Activated CD4-positive, alpha-beta T cell treated with anti-CD3 and anti-CD28 coated beads, Interleukin-2, amount 50 U/mL, for 48 hours (primary cell): ENCODE measurements at places on chromosomes 2 and 18.

- DNase-seq, result no peak
Observed at GRCh38 chr2:162029287-162029901, 44.6 kb downstream of the DPP4 start.

DNA sequence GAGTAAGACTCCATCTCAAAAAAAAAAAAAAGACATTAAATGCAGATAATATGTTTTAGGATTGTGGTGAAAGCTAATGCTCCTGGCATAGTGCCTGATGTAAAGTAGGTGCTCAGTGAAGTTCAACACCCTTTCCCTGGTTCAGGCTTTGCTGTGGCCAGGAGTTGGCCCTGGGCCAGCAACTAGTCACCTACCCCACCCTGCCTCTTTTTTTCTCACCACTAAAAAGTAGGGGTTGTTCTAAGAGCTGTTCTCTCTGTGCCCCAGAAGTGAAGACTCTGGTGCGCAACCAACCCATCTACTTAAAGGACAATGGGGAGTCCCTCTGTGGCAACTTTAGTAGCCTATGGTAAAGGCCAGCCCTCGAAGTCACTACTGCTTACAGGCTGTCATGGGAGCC lies 75.9 kb downstream of the DNMT3A start:
- no peak for DNase-seq

GRCh38 chr2:67103157-67103556 lies 294.0 kb upstream of the ETAA1 start:
- DNase-seq, result no peak

- DNase-seq, result no peak
Observed at GRCh38 chr2:229164545-229165249, 106.4 kb downstream of the PID1 start.

DNA sequence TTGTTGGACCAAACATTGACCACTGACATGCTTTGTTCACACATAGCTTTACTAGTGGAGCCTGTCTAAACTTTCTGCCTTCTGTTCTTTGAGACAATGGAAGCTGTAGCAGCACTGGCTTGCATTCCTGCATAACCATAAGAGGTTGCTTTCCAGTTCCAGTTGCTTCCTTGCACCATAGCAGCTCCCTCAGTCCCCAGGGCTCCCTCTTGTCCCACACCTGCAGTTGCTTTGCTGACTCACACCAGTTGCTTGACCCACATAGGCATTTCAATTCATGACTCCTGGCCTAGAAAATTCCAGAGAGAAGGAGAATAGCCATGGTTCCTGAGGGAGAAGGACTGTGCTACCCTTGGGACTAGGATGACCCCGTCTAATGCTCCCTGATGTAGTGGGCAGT lies 20.9 kb downstream of the SGPP2 start:
- no peak for DNase-seq

- DNase-seq, result no peak
Observed at GRCh38 chr2:165692906-165693305, 101.1 kb downstream of the GALNT3 start.

- DNase-seq, result no peak
Observed at GRCh38 chr2:239644011-239644410, 243.2 kb upstream of the HDAC4 start.

DNA sequence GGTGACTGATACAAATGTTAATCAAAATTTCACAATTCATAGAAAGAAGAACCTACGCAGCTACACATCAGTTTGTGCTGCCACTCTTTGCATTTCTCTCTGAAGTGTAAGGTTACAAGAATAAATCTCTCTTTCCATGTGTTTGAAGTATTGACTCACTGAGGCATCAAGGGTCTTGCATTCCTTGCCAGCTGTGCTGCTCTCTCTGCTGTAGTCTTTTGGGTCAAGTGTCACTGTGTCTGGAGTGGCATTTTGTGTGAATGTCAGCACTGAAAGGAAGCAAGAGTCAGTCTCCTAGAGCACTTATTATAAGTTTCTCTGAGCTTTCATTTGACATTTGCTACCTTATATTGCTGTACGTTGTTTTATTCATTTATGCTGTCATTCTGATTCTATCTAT lies 1696.1 kb upstream of the LRRTM1 start:
- no peak for DNase-seq

DNA sequence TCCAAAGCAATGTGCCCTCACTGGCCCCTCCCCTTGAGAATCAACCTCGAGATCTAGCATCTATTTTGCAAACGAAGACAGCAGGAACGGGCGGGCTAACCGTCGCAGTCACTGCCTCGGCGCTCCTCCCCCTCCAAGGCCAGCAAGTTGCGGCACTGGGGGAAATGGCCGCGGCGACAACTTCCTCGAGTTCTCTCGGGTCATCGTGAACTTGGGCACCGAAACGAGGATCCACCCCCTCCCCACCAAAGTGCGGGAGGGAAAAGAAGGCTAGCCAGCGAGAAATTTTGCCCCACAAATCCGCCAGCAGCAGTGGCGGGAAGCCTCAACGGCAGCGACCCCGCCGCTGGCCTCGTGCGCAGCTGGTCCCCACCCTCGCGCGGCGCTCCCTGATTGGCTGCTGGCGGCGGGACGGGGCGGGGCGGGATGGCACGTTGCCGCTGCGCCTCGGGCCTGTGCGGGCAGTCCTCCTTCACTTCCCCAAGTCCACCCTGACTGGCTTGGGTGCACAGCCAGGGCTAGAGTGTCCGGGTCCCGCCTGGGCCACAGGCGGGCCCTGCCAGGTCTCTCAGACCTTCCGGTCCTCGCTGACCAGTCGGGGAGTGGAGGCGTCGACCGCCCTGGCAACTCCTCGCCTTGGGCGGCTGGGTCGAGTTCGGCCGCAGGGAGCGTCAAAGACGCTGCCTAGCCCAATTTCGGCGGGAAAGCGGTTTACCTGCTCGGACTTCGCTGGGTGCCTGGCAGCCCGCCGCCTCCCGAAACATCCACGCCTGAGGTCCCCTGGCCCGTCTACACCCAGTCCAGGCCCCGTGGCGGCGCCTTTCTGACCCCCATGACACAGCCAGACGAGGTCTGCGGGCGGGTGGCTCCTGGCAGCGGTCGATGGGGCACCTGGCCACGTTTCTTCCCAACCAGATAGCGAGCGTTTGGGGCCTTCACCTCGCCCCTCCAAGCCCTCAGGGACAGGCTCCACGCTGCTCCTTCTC lies at the start of gene BOLL:
BOLL (minus strand) TSS at position 364 of the 986 bp plus-strand sequence. CDS start 3,469 bp downstream, outside the sequence.
- no peak for DNase-seq

GRCh38 chr2:136178941-136179601 lies 61.1 kb upstream of the CXCR4 start:
- no peak for DNase-seq

- peak; percentile 31 for DNase-seq
Observed at GRCh38 chr2:230680463-230681170, 32.0 kb upstream of the CAB39 start.

DNA sequence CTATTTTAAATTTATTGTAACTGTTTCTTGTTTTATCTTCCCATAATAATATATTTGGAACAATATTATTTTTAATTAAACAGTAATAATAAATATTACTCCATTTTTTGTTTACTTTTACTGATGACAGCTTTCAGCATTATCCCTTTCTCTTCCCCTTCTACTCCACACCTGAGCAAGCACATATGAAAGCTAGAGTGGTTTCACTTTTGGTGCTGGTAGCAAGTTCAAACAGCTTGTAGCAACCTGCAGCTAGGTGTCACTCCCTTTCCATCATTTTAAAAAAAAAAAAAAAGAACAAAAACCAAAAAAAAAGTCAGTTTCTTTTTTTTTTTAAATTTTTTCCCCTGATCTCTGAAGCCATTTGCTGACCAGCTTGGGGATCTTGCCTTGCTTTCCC lies 801.8 kb downstream of the CCDC85A start:
- DNase-seq, result no peak

DNA sequence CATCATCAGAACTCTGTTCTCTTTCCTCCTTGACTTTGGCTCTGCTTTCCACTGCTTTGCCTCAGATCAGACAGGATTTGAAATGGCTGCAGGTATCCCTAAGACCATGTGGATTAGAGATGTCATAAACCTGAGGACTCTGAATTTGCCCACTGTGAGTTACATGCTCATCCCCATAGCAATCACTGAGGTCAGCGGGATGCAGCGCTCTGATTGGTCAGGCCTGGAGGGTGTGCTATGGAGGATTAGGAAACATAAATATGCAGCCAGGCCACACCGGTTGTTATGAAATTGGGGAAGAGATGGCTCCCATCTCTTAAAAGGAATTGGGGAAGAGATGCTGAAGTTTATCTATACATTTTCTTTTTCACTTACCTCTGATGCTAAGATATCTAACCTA lies 73.7 kb upstream of the DNAJC10 start:
- DNase-seq, result peak; percentile 5

GRCh38 chr18:62379051-62379450 lies 53.9 kb downstream of the TNFRSF11A start:
- no peak for DNase-seq

DNA sequence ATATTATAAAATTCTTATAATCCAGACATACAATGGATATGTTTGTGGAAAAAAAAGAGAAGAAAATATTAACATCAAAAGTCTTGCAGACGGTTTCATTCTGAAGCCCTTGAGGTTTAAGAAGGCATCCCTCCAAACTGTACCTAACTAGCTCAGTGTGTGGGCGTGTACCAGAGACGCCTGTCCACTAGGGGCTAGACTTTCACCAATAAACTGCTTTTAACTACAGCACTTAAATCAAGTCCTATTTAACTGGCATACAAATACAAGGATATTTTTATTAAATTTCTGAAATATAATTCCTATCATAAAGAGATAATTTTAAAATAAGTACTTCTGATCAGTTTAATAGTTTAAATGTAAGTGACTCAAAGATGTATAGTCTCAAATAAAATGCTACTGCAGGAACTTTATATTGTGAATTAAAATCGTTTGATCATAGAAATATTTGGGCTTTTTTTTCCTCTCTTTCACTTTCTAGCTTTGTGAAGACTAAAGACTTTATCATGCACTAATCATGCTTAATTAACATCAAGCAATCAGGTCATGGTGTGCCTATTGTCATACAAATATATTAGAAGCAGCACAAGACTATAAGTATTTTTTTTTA lies 437.7 kb downstream of the SATB2 start:
- no peak for DNase-seq

DNA sequence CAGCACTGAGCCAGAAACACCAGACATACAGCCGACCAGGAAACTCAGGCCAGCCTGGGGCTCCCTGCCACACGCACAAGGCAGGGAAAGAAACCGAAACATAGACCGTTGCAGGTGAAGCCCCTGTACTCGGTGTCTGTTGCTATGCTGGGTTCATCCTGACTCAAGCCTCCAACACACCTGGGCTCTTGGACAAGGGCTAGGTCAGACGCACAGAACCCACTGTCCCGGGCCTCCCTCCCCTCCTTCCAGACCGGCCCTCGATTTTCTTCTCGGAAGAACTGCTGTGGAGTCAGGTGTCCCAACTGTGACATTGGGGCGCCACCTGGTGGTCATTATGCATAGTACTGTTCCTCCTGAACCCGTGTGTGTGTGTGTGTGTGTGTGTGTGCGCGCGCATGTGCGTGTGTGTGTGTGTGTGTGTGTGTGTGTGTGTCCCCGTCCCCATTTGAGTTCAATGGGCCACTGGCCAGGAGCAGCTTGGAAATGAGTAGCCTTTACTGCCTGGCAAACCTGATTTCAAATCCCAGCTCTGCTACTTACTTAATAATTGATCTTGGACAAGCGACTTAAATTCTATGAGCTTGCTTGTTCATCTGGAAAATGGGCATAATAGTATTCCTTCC lies 55.4 kb upstream of the GLI2 start:
- DNase-seq, result peak; percentile 80

DNA sequence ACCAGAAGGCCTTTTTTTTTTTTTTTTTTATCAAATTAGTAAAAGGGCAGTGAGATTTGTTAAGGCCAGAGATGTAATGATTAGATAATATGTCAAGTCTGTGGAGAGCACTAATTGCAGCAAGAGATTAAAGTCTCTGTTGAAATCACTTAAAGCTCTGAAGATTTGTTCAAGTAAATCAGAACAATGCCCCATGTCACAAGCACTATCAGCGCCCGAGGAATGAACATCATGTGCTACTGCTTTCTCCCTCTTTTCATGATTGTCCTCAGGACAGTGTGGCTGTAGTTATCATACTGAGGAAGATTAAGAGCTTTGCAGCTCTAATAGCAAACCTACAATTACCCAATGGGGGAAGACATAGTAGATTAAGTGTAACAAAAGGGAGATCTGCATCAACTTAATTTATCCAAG lies 71.1 kb downstream of the TDRD15 start:
- DNase-seq, result no peak

DNA sequence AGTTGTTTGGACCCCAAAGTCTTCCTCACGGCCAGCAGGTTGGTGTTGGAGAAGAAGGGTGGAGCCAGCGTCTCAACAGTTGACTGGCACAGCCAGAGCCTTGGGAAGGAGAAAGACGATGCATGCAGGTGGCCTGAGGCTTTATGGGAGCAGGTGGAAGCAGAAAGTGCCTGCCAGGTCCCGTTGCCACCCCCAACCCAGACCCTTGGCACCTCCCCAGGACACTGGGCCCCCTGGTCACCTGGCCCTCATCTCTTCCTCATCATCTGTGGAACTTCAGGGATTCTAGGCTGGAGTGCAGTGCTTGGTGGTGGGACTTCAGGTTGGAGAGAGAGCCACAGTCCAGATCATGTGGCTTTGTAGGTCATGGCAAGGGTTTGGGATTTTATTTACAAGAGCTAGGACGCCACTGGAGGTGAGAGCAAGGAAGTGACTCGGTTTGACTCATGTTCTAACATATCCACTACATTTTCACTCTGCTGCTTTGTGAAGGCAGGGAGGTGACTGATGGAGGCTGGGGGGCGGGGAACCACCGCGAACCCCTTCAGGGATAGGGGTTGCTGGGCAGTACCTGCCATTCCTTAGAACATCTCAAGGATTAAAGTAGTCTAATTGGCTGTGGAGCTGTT lies 62.5 kb upstream of the B3GNT7 start:
- DNase-seq, result no peak

DNA sequence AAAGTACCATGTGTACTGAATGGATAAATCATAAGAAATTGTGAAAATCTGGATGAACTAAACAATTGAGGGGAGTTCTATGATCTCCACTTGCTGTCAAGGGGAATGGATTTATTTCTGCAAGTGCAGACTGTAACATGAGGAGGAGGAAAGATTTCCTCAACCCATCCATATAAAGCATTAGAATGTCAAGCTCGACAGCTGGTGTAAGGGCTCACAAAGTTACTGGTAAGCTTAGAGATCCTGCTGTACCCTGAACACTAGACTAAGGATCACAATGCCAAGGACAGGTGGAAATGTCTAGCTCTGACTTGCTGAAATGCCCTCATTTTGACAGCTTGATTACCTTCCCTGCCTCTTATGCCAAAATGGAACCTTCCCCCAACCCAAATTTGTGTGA lies 125.3 kb downstream of the TCF4 start:
- DNase-seq, result no peak

DNA sequence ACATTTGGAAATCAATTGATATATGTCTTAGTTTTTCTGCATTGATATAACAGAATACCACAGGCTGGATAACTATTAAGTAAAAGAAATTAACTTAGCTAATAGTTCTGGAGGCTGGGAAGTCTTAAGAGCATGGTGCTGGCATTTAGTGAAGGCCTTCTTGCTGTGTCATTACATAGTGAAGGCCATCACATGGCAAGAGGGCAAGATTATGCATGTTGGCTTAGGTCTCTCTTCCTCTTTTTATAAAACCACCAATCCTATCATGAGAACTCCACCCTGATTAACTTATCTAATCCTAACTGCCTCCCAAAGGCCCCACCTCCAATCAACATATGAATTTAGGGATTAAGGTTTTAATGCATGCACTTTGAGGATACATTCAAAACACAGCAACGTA lies 225.5 kb upstream of the VRK2 start:
- DNase-seq, result no peak

- no peak for DNase-seq
Observed at GRCh38 chr18:78180741-78181140, 798.9 kb upstream of the SALL3 start.
